Keratinocyte (primary cell): ENCODE measurements at places on chromosomes 7 and 10. TPM values are rescaled to one million over a fixed set of nuclear protein-coding genes. Genes with fewer than 3 reads are reported as not detected.

Gene TEX36
- not detected in 3 replicates for polyA plus RNA-seq

Gene GRID2IP
- polyA plus RNA-seq = 0.01 to 0.04 TPM (median 0.03 TPM) in 3 replicates

Gene H2BK1
- polyA plus RNA-seq = not detected in 3 replicates

Gene GNAT3
- not detected in 3 replicates for polyA plus RNA-seq

DNA sequence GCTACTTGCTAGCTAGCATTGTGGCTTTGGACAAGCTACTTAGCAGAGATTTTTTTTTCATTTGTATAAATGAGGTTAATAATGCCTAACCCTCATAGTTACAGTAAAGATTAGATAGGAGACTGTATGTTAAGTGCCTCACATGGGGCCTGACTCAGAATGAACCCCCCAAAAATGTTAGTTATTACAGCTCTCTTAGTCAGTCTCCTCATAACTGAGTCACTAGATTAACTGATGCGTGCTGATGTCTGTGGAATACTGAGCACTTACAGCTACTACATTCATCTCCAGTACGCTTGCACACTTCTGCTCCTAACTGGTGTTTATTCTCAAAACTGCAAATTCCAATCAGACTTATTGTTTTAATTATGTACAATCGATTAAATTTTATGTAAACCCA is 315.3 kb downstream of the SNX13 start:
- no peaks in the 10 kb centered on the region for H3K36me3 ChIP-seq
- H3K4me3 ChIP-seq = no peak overlapping the region
- no peaks in the 10 kb centered on the region for H3K27me3 ChIP-seq
- no peak overlapping the region for H3K27ac ChIP-seq
- peaks cover 6% of the 10 kb centered on the region for H3K4me1 ChIP-seq

DNA sequence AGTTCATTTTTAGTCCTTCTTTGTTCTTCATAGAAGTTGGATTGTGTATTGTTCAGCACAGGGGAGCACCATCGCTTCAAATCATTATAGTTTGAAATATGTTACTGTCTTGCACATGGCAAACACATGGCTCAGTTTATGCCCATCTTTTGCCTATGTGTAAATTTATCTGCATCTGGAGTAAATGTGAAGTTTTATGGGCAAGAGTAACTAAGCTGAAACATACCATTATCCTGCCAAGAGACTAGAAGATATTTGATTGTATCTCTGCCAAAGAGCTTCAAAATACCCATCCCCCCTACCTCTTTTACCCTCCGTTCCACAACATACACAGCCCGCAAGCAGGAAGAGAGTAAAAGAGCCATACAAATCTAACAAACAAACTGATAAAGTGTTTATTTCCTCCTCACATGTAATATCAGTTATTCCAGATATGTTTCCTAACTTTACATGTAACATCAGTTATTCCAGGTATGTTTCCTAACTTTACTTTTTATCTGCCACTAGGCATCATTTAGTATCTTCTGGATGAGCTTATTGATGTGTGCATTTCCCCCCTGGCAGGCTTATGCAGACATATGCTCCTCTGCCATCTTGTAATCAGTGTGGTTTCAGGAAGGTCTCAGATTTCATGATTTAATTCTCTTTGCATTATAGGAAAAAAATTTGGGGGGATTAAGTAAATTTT is 127.7 kb downstream of the SRI start:
- DNase-seq = no peak
- H3K27ac ChIP-seq = no peak overlapping the region
- no peaks in the 10 kb centered on the region for H3K4me1 ChIP-seq
- no peaks in the 10 kb centered on the region for H3K27me3 ChIP-seq
- no peaks in the 10 kb centered on the region for H3K36me3 ChIP-seq

DNA sequence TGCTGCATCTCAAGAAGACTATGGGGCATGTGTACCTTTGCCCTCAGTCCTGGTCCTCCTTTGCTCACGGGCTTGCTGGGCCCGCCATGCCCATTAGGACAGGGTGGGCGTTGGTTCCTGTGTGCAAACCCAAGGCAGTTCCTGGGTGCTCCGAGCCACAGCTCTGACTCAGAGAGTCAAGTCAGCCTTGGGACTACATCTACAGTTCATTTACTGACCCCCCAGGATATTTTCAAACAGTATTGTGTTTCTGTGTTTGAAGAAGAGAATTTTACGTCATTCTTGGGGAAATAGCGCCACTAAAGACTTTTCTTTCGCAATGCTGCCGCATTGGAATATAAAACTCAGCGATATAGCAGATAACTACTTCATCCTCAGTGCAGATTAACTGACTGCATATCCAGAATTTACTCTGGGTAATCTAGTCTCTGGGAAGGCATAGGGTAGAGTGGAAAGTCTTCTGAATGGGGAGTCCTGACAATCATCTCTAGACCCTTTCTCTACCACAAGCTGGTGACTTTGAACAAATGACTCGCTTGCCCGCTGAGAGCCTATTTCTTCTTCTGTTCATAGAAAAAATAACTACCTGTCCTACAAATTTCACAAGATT is 638.9 kb upstream of the FZD8 start:
- no peaks in the 10 kb centered on the region for H3K36me3 ChIP-seq
- no peak overlapping the region for H3K27ac ChIP-seq

DNA sequence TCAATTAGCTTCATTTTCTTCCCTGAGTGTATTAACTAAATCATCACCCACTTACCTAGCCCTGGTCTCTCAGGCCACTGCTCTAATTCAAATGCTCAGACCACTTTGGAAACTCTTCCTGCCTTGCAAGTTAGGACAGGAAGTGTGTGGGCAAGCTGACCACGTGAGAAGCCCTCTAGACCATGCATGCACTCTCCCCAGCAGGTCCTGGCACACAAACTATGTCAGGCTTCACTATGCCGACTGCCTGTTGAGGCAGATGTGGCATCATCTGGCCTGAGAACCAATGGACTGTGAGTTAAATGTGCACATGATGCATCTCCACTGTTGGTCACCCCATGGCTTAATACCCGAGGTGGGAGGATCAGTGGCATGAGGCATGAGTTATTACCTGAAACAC is 439.6 kb downstream of the GRID1 start:
- H3K27me3 ChIP-seq = no peaks in the 10 kb centered on the region
- no peak overlapping the region for H3K4me3 ChIP-seq
- no peak overlapping the region for H3K27ac ChIP-seq
- DNase-seq = no peak
- H3K4me1 ChIP-seq = peaks cover 6% of the 10 kb centered on the region

- H3K4me1 ChIP-seq = peaks cover 16% of the 10 kb centered on the region
- no peak for DNase-seq
- H3K36me3 ChIP-seq = no peaks in the 10 kb centered on the region
- H3K4me3 ChIP-seq = no peak overlapping the region
These were observed 100.9 kb upstream of the PDLIM1 start for GRCh38 chr10:95391581-95392216.

DNA sequence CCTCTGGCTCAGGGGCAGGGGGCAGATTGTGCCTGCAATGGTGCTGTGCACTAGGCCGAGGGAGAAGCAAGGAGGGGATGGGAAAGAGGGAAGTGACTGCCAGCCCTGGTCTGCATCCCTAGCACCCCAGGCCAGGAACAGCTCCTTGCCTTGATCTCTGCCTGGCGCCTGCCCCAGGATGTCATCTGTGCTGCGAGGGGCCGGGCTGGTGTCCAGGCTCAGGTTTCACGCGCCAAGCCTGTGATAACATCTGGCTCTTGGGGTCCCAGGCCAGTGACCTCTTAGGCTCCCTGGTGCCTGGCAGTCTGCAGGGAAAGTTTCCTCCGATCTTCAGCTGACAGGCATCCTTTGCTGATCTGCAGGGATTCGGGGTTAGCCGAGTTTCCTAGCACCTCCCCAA is 193.5 kb upstream of the GPR26 start:
- DNase-seq = no peak
- H3K4me3 ChIP-seq = no peak overlapping the region
- H3K27ac ChIP-seq = no peak overlapping the region
- no peaks in the 10 kb centered on the region for H3K4me1 ChIP-seq
- no peaks in the 10 kb centered on the region for H3K36me3 ChIP-seq

DNA sequence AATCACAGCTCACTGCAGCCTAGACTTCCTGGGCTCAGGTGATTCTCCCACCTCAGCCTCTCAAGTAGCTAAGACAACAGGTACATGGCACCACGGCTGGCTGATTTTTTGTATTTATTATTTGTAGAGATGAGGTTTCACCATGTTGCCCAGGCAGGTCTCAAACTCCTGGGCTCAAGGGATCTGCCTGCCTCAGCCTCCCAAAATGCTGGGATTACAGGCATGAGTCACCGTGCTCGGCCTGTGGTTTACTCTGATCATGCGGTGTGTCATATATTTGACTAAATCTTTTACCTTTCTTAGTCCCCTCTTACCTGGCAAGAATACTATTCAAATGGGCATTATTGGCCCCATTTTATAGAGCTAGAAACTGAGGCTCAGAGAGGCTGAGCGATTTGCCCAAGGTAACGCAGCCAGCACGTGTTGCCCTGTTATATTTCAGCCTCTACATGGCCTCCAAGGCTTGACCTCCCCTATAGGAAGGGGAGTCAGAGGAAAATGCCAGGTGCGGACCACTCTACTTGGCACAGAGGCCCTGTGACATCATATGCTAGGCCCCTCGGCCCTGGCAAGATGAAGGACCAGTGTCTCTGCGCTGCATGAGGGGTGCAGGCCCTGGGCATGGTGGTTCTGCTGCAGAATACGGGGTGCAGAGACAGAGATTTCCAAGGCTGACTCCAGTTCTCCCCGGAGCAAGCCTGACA is 8.2 kb downstream of the ZCCHC24 start:
- peaks cover 19% of the 10 kb centered on the region for H3K4me1 ChIP-seq
- no peak overlapping the region for H3K4me3 ChIP-seq
- H3K27me3 ChIP-seq = peaks cover 9% of the 10 kb centered on the region
- no peak for DNase-seq

GRCh38 chr7:157153260-157153659 is 14.5 kb downstream of the UBE3C start:
- H3K27me3 ChIP-seq = no peaks in the 10 kb centered on the region
- peaks cover 3% of the 10 kb centered on the region for H3K36me3 ChIP-seq
- H3K27ac ChIP-seq = no peak overlapping the region
- no peak for DNase-seq
- peaks cover 16% of the 10 kb centered on the region for H3K4me1 ChIP-seq

DNA sequence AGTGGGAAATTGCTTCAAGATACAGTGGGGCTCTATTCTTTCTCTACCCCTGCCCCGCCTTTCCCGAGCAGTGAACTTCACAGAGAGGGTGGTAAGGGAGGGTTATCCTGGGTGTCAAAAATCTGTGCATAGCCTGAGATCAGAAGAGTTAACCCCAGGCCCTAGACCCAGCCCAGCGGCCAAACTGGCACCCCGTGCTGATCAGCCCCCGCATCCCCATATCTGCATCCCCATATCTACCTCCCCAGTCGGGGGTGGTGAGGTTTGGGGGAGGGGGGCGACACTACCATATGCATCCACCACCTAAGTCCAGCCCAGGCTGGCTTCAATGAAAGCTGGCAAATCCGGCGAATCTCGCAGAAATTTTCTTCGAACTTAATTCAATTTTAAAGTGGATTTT is 7.0 kb upstream of the DLX6 start:
- no peak for DNase-seq
- H3K27ac ChIP-seq = no peak overlapping the region
- peaks cover 96% of the 10 kb centered on the region for H3K27me3 ChIP-seq
- H3K4me1 ChIP-seq = no peaks in the 10 kb centered on the region
- no peaks in the 10 kb centered on the region for H3K36me3 ChIP-seq

GRCh38 chr10:85611746-85612377 is 754.7 kb downstream of the GRID1 start:
- H3K27ac ChIP-seq = no peak overlapping the region
- H3K4me1 ChIP-seq = no peaks in the 10 kb centered on the region
- DNase-seq = no peak
- H3K36me3 ChIP-seq = no peaks in the 10 kb centered on the region

DNA sequence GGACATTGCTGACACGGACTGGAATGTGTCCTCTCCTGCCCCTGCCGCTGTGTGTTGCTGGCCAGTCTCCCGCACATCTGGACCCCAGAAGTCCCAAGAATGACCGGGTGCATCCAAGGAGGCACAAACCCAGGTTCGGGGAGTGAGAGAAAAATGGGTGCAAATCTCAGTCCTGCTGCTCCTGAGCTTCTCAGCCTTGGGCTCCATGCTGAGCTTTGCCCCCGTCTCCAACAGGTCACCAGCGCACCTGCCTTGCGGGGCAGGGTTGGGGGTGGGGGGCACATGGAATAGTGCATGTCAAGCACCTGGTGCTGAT is 6.0 kb upstream of the NANOS1 start:
- H3K4me3 ChIP-seq = no peak overlapping the region
- peaks cover 37% of the 10 kb centered on the region for H3K4me1 ChIP-seq
- H3K27me3 ChIP-seq = no peaks in the 10 kb centered on the region
- peak overlapping the region; percentile 8 for H3K27ac ChIP-seq

DNA sequence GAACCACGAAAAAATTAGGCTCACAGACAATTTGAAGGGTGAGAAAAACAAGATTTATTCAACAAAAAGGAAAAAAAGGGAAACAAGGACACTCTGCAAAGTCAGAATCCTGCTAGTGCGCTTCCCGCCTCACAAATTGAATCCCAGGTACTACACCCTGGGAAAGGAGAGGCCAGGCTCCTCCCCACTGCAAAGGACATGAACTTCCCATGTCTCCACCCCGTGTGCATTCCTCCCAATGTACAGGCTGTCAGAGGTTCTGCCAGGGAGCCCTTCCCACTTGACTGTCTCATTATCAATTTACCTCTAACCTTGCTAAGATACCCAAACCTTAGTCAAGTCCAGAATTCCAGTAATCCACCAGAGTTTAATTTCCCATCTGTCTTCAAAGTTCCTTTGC is 70.4 kb upstream of the CDK1 start:
- H3K4me1 ChIP-seq = no peaks in the 10 kb centered on the region
- no peaks in the 10 kb centered on the region for H3K36me3 ChIP-seq
- no peaks in the 10 kb centered on the region for H3K27me3 ChIP-seq
- DNase-seq = no peak
- H3K4me3 ChIP-seq = no peak overlapping the region

- no peaks in the 10 kb centered on the region for H3K27me3 ChIP-seq
- no peak for DNase-seq
- no peaks in the 10 kb centered on the region for H3K36me3 ChIP-seq
- no peak overlapping the region for H3K27ac ChIP-seq
- no peak overlapping the region for H3K4me3 ChIP-seq
These were observed 4.1 kb downstream of the ZNF25 start for GRCh38 chr10:37972396-37972795.
